Bladder microvascular endothelial cell (primary cell): ENCODE measurements at places on chromosomes 5 and 9. TPM values are rescaled to one million over a fixed set of nuclear protein-coding genes. Genes with fewer than 3 reads are reported as not detected.

Gene ANKRD31
- total RNA-seq: under 0.01 TPM in 2 replicates

Gene PRRX2
- 0.16 TPM in 1 of 2 replicates, not detected in the other for total RNA-seq

Gene PCDHA4
- total RNA-seq: under 0.01 and 0.19 TPM in 2 replicates

Gene LCN15
- total RNA-seq: not detected in 2 replicates

Gene CAMK2A
- total RNA-seq: not detected in 2 replicates

Gene CCNJL
- 3.2 and 8.0 TPM in 2 replicates for total RNA-seq

Gene ITK
- total RNA-seq: not detected in 2 replicates

Gene DOCK8
- 0.81 and 8.6 TPM in 2 replicates for total RNA-seq

Gene SHC3
- under 0.01 and 0.19 TPM in 2 replicates for total RNA-seq

Gene SPINK13
- total RNA-seq: not detected in 2 replicates

Gene CARD9
- 0.16 and 0.50 TPM in 2 replicates for total RNA-seq

Gene HK3
- under 0.01 and 0.06 TPM in 2 replicates for total RNA-seq

Gene SHB
- total RNA-seq: 14.2 and 35.2 TPM in 2 replicates

Gene LCP2
- total RNA-seq: 1.2 and 2.1 TPM in 2 replicates

Gene ENC1
- 25.7 and 32.2 TPM in 2 replicates for total RNA-seq

Gene MLANA
- total RNA-seq: not detected in 2 replicates

Gene MARCOL
- not detected in 2 replicates for total RNA-seq

Gene KIF24
- 2.2 and 2.3 TPM in 2 replicates for total RNA-seq

Gene NOXA1
- total RNA-seq: 0.97 and 2.1 TPM in 2 replicates

Gene CCDC180
- total RNA-seq: 0.32 and 2.6 TPM in 2 replicates

Gene FXN
- 0.49 and 3.3 TPM in 2 replicates for total RNA-seq

Gene NRARP
- 28.1 and 30.0 TPM in 2 replicates for total RNA-seq

Gene DBH
- not detected in 2 replicates for total RNA-seq

Gene PCDHB11
- total RNA-seq: 0.16 and 0.69 TPM in 2 replicates
